ENCODE measurements at places on chromosomes 6 and 20.
A peak's percentile ranks its signal among the peaks of the same experiment; 100 is the strongest.

- DNase-seq = no peak
These were observed 102.7 kb upstream of the MLIP start for GRCh38 chr6:54008589-54008988.

GRCh38 chr20:33648396-33649004 is 13.6 kb upstream of the C20orf144 start:
- no peak for DNase-seq

DNA sequence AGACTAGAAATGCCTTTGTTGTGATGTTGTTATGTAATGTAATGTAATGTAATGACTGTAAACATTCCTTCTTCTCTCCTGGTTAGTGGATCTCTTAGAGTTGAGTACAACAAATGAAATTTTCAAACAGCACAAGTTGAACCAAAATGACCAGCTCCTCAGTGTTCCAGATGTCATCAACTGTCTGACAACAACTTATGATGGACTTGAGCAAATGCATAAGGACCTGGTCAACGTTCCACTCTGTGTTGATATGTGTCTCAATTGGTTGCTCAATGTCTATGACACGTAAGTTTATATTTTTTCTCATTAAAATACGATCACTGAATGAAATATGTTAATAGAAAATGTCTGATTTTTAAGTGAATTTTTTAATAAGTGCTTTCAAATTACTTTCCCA is 496.7 kb downstream of the UTRN start:
- DNase-seq = no peak

- DNase-seq = peak; percentile 45
These were observed 4.9 kb downstream of the VEGFA start for GRCh38 chr6:43774776-43775534.

DNA sequence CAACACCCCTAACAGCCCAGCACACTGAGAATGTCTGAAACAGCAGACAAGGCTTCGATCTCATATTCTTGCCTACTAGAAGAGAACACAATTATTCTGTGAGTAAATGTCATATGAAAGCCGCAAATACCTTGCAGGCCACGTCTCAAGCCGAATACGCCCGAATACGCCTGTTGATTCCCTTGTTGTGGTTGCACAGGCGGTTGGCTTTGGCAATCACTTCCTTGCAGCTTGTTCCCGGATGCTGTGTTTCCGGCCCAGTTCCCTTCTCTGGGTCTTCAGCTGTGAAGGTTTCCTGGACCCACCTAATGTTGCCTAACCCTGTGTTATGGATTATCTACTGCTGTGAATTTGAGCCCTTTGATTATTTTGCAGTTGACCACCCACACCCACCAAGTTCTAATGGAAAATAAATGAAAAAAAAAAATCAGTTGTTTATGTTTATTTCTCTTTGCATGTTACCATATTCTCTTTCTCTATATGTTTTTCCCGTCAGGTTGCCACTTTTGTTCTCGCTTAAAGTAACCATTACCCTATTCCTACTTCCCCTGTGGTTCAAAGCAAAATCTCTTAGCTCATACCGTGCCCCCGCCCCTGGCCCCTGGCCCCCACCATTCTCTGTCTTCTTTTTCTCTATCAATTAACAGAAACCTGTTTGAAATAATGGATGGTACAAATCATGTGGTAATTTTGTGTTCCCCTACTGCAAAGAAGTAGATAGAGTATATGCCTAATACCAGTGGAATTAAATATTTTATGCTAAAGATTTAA is 172.4 kb downstream of the ADGB start:
- DNase-seq = no peak

DNA sequence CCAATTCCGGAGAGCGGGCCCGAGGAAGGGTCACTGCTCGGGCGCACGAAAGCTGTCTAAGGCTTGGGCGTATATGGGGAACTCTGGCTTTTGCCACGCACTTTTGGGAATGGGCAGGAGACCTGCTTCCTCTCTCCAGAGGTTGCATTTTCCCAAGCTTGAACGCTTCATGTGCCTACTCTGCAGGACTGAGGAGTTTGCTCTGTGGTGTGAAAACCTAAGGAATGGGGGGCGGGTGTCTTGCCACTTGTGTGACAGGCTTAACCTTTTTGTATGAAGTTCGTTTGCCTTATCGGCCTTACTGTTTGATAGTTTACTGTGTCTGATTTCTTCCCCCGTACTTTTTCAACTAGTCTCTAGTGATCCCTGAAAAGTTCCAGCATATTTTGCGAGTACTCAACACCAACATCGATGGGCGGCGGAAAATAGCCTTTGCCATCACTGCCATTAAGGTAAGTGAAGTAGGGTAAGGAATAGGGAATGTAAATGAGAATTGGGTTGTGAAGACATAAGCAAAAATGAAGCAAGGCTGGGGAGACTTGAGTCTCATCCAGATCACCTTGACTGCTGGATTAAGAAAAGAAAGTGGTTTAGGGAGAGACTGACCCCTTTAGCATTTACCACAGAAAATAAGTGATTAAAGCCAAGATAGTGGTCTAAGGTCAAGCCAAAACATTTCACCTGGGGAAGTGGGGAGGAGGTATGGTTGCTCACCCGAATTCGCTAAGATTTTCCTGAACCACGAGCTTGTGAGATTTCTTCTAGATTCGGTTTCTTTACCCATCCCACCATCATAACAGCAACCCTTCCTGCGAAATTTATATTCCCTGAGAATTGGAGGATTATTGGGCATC is 627 bp downstream of the RPS18 start:
- no peak for DNase-seq

DNA sequence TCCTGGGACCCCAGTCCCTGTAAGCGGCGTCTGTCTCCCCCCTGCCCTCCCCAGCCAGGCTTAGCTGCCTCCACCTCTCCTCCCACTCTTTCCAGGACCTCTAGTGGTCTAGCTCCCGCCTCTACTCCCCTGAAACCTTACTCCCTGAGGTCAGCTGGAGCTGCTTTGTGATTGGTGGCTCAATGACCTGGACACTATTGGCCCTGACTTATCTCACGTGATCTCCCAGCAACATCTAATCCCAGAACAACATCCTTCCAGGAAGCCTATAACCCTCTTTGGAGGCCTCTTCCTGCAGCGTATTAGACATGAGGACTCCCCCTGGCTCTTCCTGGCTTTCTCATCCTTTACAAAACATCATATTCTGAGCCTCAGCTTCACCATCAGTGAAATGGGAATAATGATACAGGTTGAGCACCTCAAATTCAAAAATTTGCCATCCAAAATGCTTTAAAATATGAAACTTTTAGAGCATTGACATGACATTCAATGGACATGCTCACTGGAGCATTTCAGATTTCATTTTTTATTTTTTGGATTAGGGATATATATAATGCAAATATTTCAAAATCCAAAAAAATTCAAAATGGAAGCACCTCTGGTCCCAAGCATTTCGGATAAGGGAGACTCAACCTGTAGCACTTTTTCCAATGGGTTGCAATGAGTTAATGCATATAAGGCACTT is 16.3 kb upstream of the SRC start:
- DNase-seq = no peak

GRCh38 chr6:42280966-42281533 is 63.4 kb upstream of the MRPS10 start:
- DNase-seq = no peak

DNA sequence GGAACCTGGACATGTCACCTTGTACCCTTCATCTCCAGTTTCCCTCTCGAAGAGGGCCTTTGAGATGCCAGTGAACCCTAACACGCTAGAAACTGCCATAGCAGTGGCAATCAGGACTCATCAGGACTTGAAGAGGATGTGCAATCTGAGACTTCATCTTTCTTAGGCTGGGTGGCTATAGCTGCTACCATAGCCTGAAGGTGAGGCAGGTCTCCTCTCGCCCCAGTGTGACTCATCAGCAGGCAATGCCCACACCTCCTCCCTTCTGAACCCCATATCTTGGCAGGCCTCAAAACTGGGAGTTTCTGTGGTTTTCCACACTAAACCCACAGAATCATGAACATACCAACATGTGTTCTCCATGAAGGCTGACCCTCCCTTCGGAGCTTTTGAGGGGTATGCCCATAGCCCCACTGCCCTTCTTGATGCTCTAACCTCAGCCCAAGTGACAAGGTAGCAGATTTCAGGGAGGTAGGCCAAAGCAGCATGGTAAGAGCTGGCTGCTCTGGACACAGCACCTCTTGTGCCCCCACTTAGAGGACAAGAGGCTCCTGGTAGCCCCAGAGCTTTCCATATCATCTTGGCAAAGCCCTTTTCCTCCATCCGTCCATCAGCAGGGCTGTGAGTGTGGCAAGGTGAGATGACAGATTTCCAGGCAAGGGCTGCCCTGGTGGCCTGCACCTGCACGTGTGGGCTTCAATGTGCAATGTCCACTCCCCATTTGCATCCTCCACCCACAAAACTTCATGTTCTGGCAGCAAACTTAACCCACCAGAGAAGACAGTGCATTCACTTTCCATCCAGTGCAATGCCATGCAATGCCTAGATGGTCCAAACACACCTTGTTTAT is 2.6 kb downstream of the BLCAP start:
- DNase-seq = no peak

GRCh38 chr6:169034516-169035167 is 219.0 kb downstream of the THBS2 start:
- DNase-seq = no peak

DNA sequence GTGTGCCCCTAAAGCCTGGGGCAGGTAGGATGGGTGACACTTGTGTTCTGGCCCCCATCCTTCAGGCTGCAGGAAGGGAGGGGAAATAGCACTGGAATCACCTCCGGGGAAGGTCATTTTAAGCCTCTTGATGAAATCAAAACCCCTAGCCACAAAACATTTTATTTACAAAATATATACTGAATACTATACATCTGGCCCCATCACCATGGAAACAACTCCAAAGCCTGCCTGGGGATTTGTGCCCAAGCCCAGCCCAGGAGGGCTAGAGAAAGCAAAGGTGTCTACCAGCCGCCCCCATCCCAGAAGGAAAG is 2.6 kb downstream of the SMIM29 start:
- DNase-seq = no peak

- DNase-seq = no peak
These were observed at the start of gene SYNJ2 for GRCh38 chr6:157981395-157982101. Gene SYNJ2, plus strand, starts transcription at chr6:157981863. Its CDS starts 99 bp downstream, at chr6:157981962.

DNA sequence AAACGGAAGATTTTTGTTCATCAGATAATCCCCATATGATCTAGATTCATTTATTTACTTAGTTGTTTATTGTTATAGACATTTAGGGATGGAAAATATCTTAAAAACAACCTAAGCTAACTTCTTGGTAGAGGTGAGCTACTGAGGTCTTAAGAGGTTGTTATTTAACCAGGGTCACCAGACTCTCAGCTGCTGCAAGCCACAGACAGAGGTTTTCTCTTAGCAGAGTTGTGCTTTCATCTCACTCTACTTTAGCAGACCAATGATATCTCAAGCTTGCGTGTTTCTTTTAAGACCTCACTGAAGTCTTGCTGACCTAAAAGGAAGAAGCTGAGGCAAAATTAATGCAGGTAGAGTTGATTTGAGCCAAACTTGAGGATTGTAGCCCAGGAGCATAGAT is 43.6 kb downstream of the NCOA7 start:
- no peak for DNase-seq

DNA sequence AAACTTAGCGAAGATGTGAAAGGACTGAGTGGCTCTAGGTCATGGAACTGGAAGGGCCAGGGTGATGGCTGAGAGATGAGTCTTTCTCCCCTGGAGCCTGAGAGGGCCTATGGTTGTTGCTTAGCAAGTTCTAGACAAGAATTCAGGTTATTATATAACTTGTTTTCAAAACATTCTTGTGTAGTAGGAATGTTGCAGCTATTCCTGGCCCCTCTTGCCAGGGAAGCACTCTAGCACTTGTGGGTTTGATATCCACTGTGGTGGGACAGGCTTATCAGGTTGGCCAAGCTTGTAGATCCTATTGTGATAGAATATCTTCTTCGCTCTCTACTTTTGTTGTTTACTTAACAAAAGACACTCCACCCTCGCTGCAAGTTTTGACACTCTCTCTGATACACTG is 211.8 kb upstream of the CITED2 start:
- DNase-seq = no peak

GRCh38 chr6:14053811-14054210 is 63.8 kb upstream of the CD83 start:
- no peak for DNase-seq

GRCh38 chr6:46903175-46903574 is 18.6 kb downstream of the ADGRF5 start:
- no peak for DNase-seq

Measured in NCI-H526 (cell line).